ENCODE measurements at places on chromosomes 2 and 18.

DNA sequence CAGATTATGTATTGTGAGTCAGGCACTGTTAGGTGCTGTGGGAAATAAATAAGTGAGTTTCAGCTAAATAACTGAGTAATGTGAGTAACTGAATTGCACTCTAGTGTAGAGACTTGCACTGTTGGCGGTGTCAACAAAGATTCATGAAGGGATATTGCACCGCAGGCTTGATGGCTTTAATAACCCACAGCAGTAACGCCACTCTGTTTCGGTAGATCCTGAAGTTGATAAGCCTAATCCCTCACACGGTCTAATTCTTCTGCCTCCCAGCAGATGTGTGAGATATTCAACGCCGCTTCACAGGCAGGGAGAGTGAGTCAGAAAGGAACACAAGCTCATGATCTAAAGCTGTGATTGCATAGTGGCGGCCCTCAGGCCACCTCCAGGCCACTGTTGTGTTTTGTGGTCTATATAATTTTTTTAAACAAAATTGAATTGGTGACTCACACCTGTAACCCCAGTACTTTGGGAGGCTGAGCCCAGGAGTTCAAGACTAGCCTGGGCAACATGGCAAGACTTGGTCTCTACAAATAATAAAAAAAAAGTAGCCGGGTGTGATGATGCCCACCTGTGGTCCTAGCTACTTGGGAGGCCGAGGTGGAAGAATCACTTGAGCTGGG lies 94.3 kb downstream of the LIPG start:
- H3K4me1 ChIP-seq = no peaks in the 10 kb centered on the region
- no peak overlapping the region for H3K27ac ChIP-seq
- H3K36me3 ChIP-seq = no peaks in the 10 kb centered on the region
- peak; percentile 6 for DNase-seq

DNA sequence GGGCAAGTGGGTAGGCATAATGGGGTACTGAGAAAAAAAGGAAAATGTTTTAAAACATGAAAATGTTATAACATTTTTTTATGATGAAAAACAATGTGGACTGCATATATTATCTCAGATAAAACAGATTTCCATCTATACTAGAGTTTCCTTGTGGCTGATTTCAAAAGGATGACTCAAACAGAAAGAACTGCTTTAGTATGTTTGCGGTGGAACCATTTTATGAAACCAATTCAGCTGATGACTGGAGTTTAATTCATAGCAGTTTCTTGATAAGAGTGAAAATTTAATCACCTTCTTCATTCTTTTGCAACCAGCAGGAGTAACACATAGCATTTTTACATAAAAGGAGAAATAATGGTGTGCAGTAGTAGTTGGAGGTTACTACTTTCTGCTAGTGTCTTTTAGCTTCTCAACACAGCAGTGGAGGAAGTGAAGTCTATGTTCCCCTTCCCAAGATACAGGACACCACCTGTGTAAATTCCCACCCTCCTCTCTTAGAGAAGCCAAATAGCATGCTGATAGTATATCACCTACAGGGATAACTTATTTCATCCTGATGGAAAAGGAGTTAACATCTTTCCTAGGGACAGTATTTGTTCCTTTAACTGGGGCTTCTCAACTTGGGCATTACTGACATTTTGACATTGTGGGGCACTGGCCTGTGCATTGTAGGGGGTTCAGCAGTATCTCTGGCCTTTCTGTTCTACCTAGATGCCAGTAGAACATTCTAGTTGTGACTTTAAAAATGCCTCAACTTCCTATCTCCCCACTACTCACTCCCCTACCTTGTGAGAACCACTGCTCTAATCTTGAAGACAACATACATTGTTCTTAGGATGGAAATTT lies 29.9 kb downstream of the PELI1 start:
- no peaks in the 10 kb centered on the region for H3K27me3 ChIP-seq
- no peak overlapping the region for H3K27ac ChIP-seq
- H3K36me3 ChIP-seq = no peaks in the 10 kb centered on the region

- no peaks in the 10 kb centered on the region for H3K4me1 ChIP-seq
- H3K27me3 ChIP-seq = no peaks in the 10 kb centered on the region
- no peak for DNase-seq
- H3K36me3 ChIP-seq = no peaks in the 10 kb centered on the region
- H3K27ac ChIP-seq = no peak overlapping the region
Measured at GRCh38 chr18:7601246-7601615, 34.1 kb downstream of the PTPRM start.

DNA sequence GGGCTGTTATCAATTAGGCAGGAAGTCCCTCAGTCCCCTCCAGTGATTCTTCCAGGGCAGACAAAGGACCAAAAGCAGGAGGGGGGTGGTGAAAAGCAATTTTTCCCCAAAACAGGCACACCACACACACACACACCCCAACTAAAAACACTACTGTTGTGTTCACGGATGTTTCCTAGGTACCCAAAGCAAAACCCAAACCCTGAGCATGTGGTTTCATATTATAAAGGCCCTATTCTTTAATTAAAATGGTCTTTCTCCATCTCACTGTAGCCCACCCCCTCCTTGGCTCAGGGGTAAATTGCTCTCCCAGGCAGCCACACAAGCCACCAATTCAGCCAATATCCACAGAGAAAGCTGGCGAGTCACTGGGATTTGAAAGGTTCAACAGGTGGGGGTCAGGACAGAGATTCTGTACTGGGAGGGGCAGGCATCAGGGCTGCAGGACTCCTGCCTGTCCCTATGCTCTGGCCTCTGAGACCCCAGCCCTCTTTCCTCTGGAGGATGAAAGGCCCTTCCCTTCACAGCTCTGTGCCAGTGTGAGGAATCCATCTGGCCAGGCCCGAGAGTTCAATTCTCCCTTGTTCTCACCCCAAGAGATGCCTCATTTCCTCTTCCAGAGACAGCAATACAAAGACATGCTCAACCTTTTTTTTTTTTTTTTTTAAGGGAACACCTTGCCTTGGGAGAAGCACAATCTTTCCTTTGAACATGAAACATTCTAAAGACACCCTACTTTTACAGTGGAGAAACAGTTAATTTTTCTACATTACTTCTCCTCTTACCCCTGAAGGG lies 43.6 kb downstream of the SPRED2 start:
- no peak for DNase-seq
- peaks cover 29% of the 10 kb centered on the region for H3K4me1 ChIP-seq
- no peaks in the 10 kb centered on the region for H3K27me3 ChIP-seq
- H3K27ac ChIP-seq = no peak overlapping the region

DNA sequence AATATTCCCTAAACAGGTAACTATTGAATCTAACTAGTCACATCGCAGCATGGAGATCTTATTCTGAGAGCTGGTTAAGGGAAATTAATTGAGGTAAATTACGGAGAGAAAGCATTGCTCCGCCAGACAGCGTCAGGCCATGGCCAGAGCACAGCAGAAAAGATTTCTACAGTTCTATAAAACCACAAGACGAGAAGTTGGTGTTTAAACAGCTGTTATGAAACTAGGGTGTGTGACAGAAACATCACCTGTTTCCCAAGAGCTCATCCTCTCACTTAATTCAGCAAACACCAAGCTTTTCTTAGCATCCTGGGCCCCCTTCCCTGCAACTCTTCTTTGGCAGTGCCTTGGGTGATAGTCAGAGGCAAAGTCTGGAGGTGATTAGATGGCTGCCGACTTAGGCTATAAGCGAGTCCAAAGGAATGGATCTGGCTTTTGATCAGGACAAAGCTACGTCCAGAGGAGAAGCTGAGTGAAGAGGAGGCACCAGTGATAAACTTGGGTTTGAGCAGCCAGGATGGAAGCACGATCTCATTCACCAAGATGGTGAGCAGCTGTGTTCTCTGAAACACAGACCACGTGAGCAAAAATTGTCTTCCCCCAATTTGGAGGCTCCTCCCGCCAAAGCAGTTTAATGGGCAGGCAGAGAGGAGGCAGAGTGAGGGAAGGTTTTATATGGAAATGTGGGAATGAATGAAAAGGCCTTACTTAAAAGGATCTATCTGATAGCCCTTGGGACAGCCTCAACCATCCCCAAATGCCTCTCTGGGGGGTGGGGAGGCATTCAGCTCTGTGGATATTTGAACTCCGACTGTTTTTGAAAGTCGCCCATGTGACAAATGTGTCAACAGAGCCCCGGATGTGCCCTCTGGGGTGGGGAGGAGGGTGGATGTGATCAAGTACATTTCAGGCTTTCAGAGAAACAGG lies 57.8 kb downstream of the PKDCC start:
- H3K27me3 ChIP-seq = no peaks in the 10 kb centered on the region
- H3K4me3 ChIP-seq = peak overlapping the region; percentile 21
- no peaks in the 10 kb centered on the region for H3K36me3 ChIP-seq
- H3K4me1 ChIP-seq = peaks cover 35% of the 10 kb centered on the region

DNA sequence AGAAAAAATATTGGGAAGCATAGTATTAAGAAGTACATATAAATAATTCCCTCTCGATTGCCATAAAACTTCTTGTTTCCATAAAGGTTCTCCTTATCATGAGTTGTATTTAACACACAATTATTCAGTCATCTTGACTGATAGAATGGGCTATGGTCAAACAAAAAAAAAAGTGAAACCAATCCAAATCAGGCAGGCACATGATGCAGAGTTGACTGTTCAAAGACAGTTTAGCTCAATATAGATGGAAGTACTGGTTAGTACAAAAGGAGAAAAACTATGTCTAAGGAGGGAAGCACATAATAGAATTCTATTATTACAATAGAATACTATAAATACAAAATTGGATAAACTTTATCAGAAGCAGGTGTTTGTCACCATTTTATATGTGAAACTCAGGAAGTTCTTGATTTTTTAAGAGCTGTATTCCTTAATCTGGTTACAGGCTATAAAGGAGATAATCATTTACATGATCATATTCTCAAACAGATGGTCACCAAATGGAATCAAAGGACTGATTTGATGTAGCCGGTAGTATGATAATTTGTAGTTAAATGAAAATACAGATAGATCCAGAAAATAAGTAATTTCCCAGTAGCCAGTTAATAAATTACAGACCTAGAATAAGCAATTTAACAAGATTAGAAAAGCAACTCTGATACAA lies 18.2 kb upstream of the CALCRL start:
- H3K4me3 ChIP-seq = no peak overlapping the region
- H3K36me3 ChIP-seq = no peaks in the 10 kb centered on the region
- no peak overlapping the region for H3K27ac ChIP-seq
- no peaks in the 10 kb centered on the region for H3K4me1 ChIP-seq
- no peaks in the 10 kb centered on the region for H3K27me3 ChIP-seq
- no peak for DNase-seq

DNA sequence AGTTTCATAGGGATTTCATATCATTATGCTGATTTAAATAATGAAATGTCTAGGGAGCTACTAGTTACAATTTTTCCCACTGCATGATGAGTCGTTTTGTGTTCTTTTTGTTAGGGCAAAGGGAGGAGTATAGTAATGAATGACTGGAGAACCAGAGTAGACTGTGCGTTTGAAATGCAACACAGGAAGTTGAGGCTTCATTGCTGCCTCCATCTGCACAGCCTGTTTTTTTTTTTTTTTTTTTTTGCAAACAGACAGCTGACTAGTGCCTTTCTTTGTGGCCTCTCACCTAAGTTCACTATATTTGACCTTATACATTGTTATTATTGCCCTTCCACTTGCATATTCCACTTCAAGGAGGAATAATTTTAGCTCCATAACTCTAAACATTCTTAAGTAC lies 286.7 kb upstream of the LRRTM1 start:
- no peaks in the 10 kb centered on the region for H3K36me3 ChIP-seq
- no peaks in the 10 kb centered on the region for H3K27me3 ChIP-seq
- no peaks in the 10 kb centered on the region for H3K4me1 ChIP-seq
- no peak for DNase-seq

All from DND-41 (cell line).